BE2C (cell line): ENCODE measurements at places on chromosomes 3 and 15.
A peak's percentile ranks its signal among the peaks of the same experiment; 100 is the strongest.

DNA sequence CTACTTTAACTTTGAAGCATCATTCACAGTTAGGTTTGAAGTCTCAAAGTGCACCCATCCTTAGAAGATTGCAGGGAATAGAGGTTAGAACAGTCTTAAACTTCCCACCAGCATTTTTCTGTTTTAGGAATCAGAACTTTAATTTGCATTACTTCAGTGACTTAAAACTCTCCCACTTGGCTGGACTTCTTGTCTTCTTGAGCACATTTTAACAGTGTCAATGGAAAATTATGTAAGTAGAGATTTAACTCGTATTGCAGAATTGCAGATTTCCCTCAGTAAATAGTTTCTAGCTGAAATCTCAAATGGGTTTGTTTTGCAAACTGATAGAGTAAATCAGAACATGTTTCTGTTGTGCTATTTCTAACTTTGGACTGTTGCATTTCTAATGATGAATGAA, 369.6 kb downstream of the OTOL1 start:
- DNase-seq = no peak

- peak; percentile 62 for DNase-seq
Measured at GRCh38 chr15:55587321-55588069, 650 bp downstream of the PYGO1 start.

GRCh38 chr3:157225001-157225400, 65.1 kb upstream of the CCNL1 start:
- DNase-seq = no peak

DNA sequence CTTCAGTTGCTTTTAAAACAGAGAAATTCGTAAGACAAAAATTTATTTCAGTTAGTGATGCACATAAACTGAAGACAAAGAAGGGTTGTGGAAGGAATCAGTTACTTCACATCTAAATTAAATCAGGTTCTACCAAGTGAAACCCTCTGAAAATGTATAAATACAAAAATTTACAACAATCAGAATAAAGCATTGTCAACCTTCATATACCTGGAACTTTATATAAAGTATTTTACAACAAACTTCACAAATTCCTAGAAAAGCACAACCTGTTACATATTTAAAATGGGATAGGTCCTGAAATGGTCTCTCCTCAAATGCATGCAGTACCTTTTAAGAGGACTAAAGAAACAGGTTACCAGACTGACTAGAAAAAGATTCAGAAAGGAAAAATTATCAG, 26.9 kb downstream of the ATOSA start:
- DNase-seq = no peak

GRCh38 chr15:58698887-58699641, 50.4 kb downstream of the ADAM10 start:
- DNase-seq = no peak

- DNase-seq = no peak
Measured at GRCh38 chr3:100033903-100034471, 80.3 kb downstream of the FILIP1L start.

- DNase-seq = no peak
Measured at GRCh38 chr3:10935846-10936631, 56.5 kb upstream of the SLC6A1 start.

- no peak for DNase-seq
Measured at GRCh38 chr3:141898908-141899307, 22.5 kb downstream of the ATP1B3 start.

DNA sequence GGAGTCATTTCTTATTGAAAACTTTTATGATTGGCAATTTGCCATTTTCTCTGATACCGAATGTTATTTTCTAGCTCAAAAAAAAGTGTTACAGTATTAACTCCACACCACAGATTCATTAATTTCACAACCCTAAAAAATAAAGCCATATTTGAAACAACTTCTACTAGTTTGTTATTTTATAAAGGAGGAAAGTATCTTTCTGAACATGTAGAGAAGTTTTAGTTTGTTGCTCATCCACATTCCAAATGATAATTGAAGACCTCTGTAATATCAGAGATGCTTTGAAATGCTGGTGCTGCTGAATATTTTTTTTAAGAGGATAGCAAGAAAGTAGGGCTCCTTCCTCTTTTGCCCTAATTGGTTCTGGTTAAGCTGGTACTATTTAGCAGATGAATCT, 1.9 kb downstream of the VGLL3 start:
- DNase-seq = no peak

DNA sequence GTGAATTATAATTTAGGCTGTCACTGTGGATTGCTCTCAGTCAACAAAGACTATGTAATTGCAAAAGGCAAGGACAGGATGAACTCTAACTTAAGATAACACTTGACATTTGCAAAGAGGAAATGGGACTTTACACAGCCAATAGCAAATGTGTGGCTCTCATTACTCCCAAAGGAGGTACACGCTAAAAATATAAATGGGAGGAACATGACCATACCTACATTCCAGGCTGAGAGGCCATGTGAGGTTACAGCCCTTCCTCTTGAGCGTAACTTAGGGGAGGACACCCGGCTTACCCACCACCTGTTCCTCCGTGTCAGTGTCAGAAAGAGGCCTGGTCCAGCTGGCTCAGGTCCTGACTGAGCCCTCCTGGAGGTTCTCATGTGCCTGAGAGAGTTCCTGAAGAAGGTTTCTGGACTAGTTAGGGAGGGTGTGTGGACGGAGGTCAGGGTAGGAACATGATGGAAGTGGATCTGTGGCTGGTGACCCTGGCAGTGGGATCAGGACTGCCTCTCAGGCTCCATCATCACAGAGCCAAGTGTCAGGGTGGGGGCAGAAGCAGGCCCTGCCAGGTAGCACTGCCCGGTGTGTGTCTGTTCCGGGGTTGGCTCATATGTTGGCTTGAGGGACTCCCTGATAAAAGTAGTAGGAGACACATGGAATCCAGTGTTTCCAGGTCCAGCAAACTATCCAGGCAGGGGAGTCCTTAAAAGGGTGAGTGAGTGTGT, 7.9 kb downstream of the POPDC2 start:
- no peak for DNase-seq

GRCh38 chr3:147513785-147514184, 104.6 kb downstream of the ZIC1 start:
- no peak for DNase-seq

DNA sequence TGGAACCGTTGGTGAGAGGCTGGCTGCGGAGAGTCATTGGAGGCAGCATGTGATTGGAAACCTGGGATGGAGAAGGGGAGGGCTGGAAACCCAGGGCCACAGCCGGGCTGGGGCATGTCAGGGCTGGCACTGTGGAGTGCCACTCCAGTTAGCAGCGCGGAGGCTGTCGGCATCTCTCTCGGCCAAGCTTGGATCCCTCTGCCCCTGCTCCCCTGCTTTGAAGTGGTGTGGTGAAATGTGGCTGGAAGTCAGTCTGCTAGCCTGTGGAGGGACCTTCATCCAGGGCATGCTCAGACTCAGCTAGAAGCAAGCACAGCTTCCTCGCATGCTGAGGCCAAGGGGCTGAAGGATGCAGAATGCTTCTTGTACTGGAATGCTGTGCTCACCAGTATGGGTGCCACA, 13.5 kb downstream of the SLCO3A1 start:
- no peak for DNase-seq

- no peak for DNase-seq
Measured at GRCh38 chr15:62456011-62456920, 291.2 kb upstream of the C2CD4B start.

DNA sequence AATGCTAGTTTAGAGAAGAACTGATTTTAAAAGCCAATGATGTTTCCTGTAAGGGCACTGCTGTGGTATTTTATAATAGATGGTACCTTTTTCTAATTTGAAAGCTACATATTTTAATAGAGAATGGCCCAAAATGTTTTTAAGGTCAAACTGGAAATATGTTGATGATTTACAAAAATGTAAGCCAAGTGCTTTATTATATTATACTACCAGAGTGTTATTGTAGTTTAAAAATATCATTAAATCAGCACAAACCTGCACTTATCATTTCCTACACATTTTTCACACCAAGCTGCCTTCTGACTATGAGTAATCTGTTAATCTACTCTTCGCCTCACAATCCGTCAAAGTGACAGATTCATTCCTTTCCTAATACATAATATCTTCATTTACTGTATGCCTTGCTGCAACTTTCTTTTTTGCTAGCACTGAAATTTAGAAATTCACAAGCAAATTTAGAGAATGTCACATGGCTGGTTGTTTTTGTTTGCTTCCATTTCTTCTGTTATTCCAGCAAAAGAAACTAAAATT, 126.4 kb upstream of the FAM3D start:
- DNase-seq = no peak

DNA sequence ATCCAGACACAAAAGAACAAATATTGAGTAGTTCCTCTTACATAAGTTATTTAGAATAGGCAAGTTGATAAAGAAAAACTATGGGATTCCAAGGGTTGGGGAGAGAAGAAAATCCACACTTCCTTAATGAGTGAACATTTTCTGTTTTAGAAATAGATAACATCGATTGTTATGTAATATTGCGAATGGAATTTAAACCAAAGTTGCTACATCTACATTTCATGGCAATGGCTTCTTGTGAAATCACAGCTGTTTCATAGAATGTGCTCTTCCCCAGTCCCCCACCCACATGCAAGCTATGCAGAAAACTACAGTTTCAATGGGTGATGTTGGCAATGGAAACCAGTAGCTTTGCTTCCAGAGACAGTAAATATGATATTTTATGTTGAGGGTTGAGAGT, 1639.5 kb downstream of the SI start:
- no peak for DNase-seq

- no peak for DNase-seq
Measured at GRCh38 chr3:23238578-23238977, 35.5 kb downstream of the UBE2E2 start.

- no peak for DNase-seq
Measured at GRCh38 chr3:125116311-125117080, 60.7 kb upstream of the HEG1 start.

DNA sequence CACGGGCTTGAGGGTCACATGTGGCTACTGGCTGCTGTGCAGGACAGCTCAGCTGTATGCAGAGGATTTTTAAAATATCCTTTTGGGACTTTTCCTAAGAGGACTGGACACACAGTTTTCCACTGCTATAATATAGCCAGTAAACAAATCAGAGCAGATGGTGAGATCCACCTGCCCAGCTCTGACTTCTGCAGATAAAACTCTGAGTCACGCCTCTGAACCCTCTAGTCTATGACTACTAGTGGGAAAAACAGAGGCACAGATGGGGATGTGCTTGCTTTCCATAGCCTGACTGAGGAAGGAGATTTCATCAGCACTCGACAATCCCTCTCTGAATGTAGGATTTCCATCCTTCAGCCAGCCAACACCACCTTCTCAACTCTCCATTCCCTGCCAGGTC, 45.1 kb downstream of the COLQ start:
- peak; percentile 35 for DNase-seq

- DNase-seq = no peak
Measured at GRCh38 chr15:69939513-69940440, 157.9 kb downstream of the TLE3 start.

- no peak for DNase-seq
Measured at GRCh38 chr3:10232137-10232536, 16.1 kb upstream of the TATDN2 start.

DNA sequence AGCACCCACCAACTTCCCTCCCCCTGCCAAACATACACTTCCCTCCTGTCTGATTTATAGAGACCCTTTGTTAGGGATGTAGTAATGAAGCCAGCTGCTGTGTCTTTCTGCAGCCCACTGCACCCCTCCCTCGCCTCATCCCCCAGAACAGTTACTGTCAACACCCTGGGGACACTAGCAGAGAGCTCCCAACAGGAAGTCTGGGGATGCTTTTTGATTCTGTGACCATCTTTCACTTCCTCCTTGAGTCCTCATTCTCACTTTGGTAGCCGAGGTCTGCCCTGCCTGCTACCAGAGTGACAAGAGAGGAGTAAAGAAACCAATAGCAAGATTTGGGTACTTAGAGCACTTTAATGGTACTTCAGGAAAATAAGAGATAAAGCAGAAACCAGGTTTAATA, 201.6 kb downstream of the SATB1 start:
- peak; percentile 10 for DNase-seq

GRCh38 chr3:16538507-16538906, 25.0 kb upstream of the RFTN1 start:
- DNase-seq = no peak

DNA sequence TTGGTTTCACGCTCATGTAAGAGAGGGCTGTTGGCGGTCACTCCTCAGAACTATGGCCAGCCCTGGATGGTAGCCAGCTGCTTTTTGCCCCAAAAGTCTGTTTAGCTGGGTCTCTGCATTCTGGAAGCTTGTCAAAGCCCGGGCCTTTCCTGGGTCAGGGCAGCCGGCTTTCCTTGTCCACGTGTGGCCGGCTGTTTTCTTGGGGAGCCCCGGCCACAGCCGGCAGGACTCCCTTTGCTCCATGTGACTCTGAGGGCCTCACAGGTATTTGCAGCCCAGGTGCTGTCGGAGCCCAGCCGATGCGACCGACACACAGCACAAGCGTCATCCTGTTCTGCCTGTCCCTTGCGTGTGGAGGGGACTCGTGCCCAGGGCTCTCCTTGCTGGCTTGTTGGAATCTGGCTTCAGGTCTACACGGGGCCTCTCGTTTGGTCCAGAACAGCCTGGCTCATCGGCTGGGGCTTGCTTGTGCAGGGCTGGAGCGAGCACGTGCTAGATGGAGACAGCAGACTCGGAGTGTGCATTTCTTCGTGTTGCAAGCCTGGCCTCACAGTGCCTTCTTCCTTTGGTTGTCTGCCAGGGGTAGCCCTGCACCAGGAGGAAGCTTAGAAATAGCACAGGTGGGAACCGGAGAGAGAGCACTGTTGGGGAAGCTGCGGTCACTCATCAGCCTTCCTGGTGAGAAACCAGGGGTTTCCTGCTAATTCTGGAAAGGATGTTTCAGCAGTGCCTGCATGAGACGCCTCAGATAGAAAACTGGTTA, 51.5 kb downstream of the PGPEP1L start:
- no peak for DNase-seq

- peak; percentile 67 for DNase-seq
Measured at GRCh38 chr3:187150599-187150998, 11.3 kb upstream of the RPL39L start.

DNA sequence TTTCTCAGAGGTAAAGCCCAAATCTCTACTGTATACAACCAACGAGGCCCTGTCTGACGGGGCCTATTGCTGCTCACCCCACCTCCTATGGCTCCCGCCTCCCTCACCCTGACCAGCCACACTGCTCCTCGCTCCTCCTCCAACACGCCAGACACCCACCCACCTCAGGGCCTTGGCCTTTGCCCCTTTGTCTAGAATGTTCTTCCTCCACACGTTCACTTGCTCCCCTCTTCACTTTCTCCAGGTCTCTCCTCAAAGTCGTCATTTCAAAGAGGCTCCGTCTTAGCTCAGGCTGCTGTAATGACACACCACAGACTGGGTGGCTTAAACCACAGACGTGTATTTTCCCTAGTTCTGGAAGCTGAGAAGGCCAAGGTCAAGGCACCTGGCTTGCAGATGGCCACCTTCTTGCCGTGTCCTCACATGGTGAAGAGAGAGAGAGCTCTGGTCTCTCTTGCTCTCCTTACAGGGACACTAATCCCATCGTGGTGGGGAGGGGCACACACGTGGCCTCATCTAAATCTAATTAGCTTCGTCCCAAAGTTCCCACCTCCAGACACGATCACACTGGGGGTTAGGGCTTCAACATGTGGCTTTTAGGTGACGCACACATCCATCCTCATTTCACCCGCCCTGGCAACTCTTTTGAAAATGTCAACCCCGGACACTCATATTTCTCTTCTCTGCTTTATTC, 98.2 kb downstream of the TLE3 start:
- no peak for DNase-seq
